ENCODE measurements at places on chromosomes 13 and 19.

- DNase-seq: no peak
Observed at GRCh38 chr13:65505941-65506340, 1724.2 kb downstream of the PCDH9 start.

DNA sequence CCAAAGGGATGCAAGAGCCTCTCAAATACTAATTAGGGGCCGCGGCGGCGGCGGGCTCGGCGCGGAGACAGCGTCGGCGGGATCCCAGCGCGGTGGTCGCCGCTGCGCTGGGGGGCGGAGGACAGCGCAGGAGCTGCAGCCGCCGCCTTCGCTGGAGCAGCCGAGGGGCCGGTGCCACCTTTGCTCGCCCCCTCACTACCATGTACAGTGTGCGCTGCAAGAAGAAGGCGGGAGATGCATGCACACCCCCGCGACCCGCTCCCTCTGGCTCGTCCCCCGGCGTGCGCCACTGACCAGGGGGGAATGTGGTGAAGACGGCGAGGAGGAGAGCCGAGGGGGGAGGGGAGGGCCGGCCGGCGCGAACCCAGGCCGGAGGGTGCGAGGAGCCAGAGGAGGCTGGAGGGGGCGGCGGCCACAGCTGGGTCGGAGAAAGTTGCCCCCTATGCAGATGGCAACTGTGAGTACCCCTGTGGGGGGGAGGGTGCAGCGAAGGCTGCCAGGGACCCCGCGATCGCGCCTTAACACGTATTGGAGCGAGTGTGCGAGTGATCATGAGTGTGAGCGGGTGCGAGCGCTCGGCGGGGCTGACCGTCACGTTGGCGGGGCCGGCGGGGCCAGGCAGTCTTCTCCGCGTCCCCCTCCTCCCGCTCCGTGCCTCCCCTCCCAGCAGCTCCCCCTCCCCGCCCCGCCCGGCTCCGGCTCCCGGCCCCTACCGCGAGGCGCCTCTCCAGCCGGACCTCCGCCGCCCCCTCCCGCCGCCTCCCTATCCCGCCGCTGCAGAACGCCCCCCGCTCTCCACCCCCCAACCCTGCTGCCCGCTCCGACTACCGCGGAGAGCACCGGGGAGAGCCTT is 808 bp downstream of the SLITRK5 start:
- no peak for DNase-seq

DNA sequence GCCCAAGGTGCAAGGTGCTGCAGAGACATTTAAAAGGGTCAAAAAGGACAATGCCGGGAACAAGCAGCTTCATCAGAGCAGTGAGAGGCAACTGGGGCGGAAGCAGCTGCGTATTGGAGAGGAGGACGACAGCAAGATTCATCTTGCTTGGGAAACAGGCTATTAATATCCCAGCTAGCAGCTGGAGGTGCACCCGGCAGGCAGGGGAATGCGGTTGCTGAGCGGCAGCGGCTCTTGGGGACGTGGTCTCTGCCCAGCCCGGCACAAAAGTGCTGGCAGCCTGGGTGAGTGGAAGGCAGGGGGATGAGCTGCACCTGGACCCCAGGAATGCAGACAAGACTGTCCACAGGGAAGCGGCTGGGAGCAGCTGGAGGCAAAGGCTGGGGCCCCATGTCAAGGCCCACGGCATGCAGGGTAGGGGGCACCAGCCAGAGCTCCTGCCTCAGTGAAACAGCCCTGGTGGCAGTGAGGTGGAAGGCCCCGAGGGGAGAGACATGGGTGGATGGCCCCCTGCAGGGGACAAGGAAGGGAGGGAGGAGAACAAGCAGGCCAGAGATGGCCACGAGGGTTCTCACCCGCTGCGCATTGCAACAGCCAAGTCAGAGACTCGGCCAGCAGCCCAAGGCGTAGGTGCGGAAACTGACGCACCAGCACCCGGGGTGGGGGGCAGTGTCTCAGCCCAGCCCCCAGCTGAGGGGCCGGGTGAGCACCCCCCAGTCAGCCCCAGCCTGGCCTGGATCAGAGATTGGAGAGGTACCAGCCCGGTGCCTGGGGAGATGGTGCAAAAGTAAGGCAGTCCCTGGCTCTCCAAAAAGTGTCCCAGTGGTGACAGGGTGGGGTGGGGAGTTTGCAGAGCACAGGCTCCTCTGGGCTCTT is 34.4 kb downstream of the PEPD start:
- no peak for DNase-seq

DNA sequence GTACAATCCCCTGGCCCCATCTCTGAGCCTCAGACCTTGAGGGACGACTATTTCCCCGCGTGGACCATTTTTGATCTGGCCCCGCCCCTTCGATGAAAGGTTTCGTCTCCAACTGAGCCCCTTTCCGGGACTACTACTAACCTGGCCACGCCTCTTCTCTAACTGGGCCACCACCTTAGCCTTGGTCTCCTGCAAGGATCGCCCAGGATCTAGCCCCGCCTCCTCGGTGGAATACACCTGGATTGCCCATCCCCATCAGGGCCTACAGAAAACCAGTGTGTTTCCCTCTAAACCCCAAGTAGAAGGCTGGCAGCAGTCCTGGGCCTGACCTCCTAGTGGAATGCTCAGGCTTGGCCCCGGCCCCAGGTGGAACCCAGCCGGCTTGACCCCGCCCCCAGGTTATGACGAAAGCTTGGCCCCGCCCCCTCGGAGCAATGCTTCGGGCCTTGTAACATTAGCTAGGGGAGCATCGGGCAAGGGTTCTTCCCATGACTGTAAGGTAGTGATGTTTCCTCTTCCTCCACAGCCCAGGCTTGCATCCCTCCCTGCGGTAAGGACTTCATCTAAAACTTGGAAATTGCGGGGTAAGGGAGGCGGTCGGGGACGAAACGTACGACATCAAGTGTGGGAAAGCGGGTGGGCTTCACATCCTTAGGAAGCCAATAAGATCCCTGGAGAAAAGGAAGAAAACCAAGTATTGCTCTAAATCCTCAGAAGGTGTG is 9.1 kb downstream of the SPACA6 start:
- DNase-seq: no peak

- no peak for DNase-seq
Observed at GRCh38 chr13:36251526-36251925, 37.2 kb upstream of the SOHLH2 start.

DNA sequence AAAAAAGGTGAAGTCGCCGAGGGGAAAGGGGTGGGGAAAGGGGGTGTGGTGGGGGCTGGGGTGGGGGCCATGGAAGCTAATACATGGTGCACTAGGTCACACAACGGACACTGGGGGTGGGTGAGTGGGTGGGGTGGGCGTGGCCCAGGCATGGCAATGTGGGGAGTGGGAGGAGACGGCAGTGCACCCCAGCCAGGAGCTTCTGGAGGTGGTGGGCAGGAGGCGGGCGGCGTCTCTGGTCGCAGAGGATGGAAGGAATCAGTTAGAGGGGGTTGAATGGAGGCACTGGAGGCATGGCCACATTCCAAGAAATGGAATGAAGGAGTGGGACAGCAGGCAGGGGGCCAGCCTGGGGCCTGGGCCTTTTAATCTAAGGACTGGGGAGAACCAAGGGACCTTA is 19.2 kb upstream of the NANOS2 start:
- DNase-seq: no peak
